Stimulated activated CD4-positive, alpha-beta T cell treated with anti-CD3 and anti-CD28 coated beads, Interleukin-4, amount 100 ng/mL, for 4 hours (primary cell): ENCODE measurements at places on chromosomes 6 and 20.

DNA sequence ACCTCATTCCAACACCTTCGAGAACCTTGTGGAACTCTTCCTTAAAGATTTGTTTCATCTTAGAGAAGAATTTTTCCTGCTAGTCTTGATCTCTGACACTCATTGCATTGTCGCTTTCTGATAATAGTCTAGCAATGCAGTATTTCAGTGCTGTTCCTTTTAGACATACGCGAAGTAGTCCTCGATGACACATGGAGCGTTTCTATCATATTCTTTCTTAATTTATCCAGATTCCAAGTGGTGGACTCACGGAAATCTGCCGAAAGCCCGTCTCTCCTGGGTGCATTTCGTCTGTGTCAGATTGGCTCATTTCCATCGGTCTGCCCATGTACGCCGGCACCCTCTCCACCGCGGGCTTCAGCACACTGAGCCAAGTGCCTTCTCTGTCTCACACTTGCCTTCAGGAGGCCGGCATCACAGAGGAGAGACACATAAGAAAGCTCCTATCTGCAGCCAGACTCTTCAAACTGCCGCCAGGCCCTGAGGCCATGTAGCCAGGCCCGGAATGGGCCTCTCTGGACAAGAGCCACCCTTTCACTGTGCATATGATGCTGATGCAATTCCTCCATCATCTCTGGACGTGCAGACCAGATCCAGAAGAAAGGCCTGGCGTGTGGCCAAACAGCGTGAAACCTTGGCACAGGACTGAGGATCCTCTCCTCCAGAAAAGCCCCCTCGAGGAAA, 198.6 kb upstream of the UST start:
- no peak for DNase-seq

GRCh38 chr20:57262784-57263609, 3.4 kb downstream of the BMP7 start:
- no peak for DNase-seq

DNA sequence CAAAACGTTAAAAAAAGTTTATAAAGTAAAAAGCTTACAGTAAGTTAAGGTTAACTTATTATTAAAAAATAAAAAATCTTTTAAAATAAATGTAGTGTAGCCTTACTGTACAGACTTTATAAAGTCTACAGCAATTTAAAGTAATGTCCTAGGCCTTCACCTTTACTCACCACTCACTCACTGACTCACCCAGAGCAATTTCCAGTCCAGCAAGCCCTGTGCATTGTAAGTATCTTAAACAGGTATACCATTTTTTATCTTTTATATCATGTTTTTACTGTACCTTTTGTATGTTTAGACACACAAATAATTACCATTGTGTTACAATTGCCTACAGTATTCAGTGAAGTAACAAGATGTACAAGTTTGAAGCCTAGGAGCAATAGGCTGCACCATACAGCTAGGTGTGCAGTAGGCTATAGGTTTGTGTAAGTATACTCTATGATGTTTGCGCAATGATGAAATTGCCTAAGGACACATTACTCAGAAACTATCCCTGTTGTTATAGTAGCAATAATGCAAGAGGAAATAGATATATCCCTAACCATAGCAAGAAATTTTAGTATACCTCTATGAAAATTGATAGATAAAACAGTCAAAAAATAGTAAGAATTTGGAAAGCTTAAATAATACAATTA, 39.5 kb downstream of the FBXO5 start:
- no peak for DNase-seq

- DNase-seq: no peak
These were observed 38.7 kb downstream of the TGM2 start for GRCh38 chr20:38126146-38126921.

- DNase-seq: peak; percentile 36
These were observed 667 bp downstream of the STX11 start for GRCh38 chr6:144150710-144151657.

DNA sequence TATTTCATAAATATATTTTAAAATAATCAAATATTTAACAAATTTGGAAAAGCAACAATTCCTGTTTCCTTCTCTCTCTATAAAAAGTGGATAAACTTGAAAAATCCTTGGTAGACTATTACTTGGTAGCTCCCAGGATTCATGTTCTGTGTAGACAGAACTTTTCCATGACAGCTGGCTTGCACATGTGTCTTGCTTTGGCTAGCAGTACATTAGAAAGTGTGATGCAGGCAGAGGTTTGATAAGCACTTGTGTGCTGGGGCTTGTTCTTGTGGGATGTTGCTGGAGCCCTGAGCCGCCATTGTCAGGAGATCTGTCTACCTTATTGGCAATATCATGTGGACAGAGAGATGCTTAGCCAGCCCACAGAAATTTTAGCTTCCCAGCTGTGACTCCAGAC, 327.2 kb downstream of the CDKAL1 start:
- DNase-seq: no peak

DNA sequence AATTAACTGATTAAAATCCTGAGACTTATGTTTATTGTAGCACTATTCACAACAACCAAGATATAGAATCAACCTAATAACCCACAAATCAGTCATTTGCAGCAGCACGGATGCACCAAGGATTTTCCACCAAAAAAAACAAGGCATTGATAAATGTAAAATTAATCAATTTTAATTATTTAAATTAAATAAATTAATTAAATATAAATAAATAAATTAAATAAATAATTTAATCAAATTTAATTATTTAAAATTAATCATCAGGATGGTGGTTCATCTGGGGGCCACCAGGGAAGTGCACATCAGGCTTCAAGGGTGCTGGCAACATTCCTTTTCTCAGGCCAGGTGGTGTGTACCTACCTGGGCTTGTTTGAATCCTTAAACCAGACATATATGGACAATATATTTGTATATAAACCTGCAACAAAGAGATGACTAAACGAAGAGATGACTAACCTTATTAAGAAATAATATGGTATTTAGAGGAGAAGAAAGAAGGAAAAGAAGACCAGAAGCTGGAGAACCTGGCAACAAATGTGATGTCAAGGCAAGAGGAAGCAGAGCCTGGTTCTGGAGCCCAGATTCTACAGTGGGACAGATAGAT, 89.2 kb downstream of the CD164 start:
- no peak for DNase-seq

GRCh38 chr6:71292001-71292400, 3.4 kb downstream of the OGFRL1 start:
- no peak for DNase-seq

- DNase-seq: no peak
These were observed 31.8 kb downstream of the L3MBTL3 start for GRCh38 chr6:130050230-130050629.

GRCh38 chr6:52133324-52133723, 45.9 kb upstream of the PKHD1 start:
- DNase-seq: no peak

DNA sequence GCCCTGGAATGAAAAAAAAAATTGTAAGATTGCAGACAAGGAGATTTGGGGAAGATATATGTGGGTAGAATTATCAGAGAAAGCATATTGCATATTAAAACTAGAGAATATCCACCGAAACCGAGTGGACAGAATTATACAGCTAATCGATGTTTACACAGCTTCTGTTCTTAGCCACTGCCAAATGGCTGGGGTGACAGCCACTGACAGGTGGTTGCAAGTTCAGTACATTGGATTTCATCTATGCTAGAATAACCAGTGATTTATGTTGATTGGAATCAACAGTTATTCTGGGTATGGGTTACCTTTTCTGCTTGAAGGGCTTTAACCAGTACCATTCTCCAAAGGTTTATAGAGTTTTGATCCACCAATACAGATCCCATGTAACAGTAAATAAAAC, 48.4 kb upstream of the THEMIS start:
- no peak for DNase-seq

DNA sequence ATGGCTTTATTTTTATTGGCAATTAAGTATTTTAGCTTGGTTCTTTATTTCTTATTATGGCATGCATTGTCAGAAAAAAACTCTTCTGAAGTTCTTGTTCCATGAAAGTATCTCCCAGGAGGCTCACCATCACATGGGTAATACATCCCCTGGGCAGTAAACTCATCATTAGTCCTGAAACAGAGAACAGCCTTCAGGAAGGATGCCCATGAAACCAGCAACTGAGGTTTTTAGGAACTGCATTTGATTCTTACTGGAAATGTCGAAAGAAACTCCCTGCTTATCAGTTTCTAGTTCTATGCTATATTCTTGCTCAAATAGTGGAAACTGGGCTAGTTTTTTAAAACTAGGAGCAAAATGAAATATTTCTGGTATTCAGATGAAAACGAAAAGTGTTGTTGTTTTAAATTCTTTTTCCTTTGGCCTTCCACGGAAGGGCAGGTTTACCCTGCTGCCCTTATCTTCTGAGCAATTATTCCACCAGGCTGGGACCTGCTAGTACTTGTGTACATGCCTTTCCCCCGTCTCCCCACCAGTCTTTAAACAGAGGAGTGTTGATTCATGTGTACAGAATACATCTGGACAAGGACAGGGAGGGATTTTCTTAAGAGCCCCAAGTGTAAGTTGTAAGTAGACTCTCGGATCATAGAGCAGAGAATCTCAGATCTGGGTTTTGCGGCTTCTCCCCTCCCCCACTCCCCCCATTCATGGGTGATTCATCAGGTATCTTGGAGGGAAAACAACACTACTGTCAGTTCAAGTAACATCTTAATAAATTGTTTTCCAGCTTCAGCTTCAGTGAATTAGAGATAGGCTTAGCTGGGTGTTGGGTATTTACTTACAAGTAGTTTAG, 81.5 kb downstream of the RTN4IP1 start:
- peak; percentile 10 for DNase-seq

DNA sequence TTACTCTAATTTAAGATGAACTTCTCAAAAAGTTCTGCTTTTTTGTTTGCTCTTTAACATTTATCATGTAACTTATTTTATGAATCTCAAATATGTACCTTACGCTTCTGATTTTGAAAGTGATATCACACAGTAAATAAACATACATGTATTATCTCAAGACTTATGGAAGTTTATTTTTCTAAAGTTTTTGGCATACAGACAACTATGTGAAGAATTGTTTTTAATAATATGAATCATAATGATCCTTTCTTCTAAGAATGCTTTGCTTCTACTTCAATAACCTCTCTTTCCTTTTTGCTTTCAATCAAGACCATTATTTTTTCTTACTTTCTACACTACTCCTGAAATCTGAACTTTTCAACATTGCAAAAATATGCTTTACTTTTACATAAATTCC, 816.4 kb downstream of the EYS start:
- no peak for DNase-seq

DNA sequence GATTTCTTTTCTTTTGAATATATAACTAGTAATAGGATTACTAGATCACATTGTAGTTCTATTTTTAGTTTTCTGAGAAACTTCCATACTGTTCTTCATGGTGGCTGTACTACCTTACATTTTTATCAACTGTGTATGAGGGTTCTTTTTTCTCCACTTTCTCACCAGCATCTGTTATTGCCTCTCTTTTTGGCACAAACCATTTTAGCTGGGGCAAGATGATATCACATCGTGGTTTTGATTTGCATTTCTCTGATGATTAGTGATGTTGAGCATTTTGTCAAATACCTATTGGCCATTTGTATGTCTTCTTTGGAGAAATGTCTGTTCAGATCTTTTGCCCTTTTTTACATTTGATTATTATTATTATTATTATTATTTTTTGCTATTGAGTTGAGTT, 86.1 kb upstream of the TCF21 start:
- no peak for DNase-seq

DNA sequence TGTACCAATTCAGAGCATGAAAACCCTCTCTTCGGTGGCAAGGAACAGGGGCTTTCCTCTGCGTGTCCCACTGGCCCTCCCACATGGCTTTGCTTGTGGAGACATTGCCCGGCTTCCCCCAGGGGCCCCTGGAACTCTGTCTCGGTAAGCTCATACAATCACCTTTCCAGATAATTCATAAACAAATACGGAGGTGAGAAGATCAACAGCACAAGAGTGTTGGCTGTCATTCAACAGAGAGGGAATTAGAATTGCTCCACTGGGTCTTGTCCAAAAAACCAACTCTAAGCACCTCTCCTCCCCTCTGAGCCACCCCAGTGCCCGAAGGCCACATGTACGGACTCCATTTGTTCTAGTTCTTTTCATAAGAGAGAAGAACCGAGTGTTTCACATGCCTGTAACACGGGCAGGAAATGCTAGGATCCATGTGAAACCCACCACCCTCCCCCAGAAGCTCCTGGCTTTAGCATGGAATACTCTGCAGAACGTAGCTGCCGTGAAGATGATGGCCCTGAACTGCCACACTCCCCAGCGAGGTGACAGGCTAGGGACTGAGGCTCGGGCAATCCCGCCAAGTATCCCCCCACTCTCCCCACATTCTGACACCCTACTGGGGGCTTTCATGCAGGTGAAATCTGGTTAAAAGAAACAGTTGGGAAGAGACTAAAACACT, 24.6 kb upstream of the FOXC1 start:
- no peak for DNase-seq

DNA sequence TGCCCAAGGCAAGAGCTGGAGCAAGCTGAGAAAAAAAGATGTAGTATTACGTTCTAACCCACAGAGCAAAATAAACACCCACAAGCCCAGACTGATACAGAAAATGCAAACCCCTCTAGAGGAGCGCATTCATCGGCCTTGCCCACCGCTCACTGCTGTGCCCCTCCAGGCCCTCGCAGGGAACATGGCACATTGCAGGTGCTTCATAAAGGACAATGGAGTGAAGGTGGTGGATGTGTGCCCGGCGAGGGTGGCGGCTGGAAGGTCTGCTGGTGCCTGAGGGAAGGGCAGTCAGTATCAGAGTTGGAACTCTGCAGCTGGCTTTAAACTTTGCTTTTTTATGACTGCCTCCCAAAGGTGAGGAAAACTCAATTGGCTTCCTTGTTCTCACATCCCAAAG, 18.5 kb upstream of the IRF4 start:
- DNase-seq: no peak

DNA sequence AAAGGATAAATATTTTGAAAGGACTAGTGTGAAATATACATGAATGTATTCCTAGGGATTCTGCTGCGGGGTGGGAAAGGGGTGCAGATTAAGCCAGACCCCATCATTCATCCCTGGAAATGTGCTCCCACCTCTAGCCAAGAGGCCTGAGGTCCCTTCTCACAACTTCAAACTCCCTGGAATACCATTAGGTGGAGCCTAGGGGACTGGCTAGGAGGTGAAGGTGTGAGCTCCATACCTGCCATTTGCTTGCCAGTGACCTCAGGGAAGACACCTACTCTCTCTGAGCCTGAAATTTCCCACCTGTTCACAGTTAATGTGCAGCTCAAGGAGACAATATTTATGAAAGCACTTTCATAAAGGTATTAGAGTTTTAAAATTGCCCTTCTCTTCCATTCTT, 4.7 kb upstream of the CCN2 start:
- DNase-seq: no peak

GRCh38 chr20:7989379-7989778, 30.2 kb downstream of the TMX4 start:
- DNase-seq: no peak

- DNase-seq: no peak
These were observed 6.4 kb downstream of the ZNF512B start for GRCh38 chr20:63963348-63963741.

DNA sequence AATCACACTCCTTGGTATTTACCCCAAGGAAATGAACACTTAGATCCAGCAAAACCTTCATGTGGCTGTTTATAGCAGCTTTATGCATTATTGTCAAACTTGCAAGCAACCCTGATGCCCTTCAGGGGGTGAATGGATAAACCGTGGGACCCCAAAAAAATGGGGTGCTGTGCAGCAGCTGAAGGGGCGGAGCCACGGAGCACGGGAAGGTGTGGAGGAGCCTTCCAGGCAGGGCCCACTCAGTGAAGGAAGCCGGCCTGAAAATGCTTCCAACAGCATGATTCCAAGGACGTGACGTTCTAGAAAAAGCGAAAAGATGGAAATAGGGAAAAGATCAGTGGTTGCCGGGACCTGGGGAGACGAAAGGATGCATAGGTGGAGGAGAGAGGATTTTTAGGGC, 25.6 kb upstream of the FRMD1 start:
- DNase-seq: no peak

- DNase-seq: no peak
These were observed 670.9 kb downstream of the HTR1B start for GRCh38 chr6:76792394-76792793.
